Gastroesophageal sphincter (tissue), 4 donors: ENCODE measurements at places on chromosomes 1 and 21. TPM values are rescaled to one million over a fixed set of nuclear protein-coding genes. Genes with fewer than 3 reads are reported as not detected.

The PI4KB gene
- total RNA-seq = 95.0 TPM

The SLC30A7 gene
- total RNA-seq = 11.2 TPM

The TCEA3 gene
- total RNA-seq = 45.8 TPM

The PLA2G2C gene
- not detected for total RNA-seq

The OPN3 gene
- 5.0 TPM for total RNA-seq

The PADI3 gene
- not detected for total RNA-seq

The IGSF9 gene
- not detected for total RNA-seq

The GBP7 gene
- total RNA-seq = not detected

The FCRL6 gene
- 0.62 TPM for total RNA-seq

The KRTAP21-2 gene
- total RNA-seq = not detected

The ETV3L gene
- not detected for total RNA-seq

The TNFRSF4 gene
- 1.3 TPM for total RNA-seq

The DDR2 gene
- total RNA-seq = 241 TPM

The TNFSF18 gene
- total RNA-seq = not detected

The FCRL1 gene
- 1.2 TPM for total RNA-seq

The ASCL5 gene
- not detected for total RNA-seq

The CFAP107 gene
- total RNA-seq = not detected

The PROK1 gene
- total RNA-seq = 1.1 TPM

The NBPF10 gene
- total RNA-seq = 1.9 TPM

The ACTL8 gene
- not detected for total RNA-seq

The UBIAD1 gene
- total RNA-seq = 12.0 TPM

The SERPINC1 gene
- not detected for total RNA-seq

The SPRR3 gene
- 12.7 TPM for total RNA-seq

The NBPF6 gene
- not detected for total RNA-seq

The VWA5B1 gene
- not detected for total RNA-seq

The RHOU gene
- total RNA-seq = 53.0 TPM

The LCE3D gene
- not detected for total RNA-seq

The CFHR2 gene
- total RNA-seq = not detected
